ENCODE measurements at places on chromosomes 2 and 18. TPM values are rescaled to one million over a fixed set of nuclear protein-coding genes. Genes with fewer than 3 reads are reported as not detected.

GRCh38 chr2:225379856-225380255 is 19.7 kb upstream of the NYAP2 start:
- no peak overlapping the region for H3K4me3 ChIP-seq
- DNase-seq, result no peak
- no peaks in the 10 kb centered on the region for H3K36me3 ChIP-seq

DNA sequence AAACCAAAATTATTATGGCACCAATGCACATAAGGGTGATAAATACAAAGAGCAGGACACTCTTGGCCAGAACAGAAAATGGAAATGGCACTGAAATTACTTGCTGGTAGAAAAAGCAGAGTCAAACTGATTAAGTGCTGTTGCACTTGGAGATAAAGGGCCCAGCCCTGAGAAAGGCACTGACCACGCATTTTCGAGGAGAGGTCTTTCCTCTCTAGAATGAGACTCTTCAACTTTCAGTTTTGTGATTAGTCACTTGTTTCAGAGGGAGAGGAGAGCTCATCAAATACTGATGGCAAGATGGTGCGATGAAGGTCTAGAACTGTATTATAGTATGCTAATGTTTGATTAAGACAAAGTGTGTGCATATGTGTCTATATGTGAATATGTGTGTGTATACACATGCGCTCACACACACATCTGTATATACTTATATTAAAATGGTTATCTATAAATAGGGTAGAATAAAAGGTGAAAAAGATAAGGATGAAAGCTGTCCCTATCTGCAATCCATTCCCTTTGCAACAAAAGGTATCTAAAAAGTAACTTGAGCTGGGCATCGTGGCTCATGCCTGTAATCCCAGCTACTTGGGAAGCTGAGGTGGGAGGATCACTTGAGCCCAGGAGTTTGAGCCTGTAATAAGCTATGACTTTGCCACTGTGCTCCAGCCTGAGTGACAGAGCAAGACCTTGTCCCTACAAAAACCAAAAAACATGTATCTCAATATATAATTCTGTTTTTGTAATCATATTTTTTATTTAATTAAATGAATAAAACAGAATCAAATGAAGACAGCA is 48.8 kb upstream of the ZDBF2 start:
- DNase-seq, result no peak
- H3K27me3 ChIP-seq, result no peaks in the 10 kb centered on the region
- H3K27ac ChIP-seq, result no peak overlapping the region
- no peak overlapping the region for H3K4me3 ChIP-seq

MYCN gene
- 2.2 TPM for polyA plus RNA-seq

TDRD15 gene
- polyA plus RNA-seq, result not detected

ZC3H6 gene
- polyA plus RNA-seq, result 1.4 TPM

DNA sequence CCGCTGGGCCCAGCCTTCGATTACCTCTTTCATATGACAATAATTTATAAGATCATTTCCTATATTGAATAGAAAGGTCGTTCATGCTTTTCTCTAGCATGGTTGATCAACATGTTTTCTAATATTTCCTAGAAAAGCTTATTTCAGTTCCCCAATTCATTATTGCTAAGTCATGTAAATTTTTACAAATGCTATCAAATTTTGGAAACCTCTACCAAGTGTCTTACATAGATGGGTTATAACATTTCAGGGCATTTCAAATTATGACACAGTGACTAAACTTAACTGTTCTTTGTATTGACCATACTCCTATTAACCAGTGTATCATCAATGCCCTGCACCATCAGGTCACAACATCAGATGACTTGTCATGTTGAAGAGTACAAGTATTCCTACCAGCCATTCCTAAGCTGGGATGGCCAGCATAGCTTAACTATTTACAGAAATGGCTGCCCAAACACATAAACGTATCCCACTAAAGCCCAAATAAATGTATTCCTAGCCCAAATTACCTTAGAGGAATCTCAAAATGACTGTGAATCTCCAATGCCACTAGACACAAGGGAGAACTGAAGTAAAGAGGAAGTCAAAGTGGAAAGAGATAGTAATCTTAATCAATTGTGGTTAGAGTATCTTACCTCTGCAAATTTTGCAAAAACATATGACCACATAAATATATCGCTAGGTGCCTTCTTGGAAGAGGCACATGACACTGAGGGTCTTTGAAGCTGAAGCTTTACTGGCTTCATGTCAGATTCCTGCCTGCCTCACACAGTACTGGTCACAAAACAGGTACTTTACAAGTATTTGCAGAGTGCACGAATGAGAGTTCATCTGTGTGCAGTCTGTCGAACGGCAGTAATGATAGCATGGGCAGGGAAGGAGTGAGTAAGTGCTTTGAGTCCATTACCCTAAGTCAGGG is 87.3 kb upstream of the TLK1 start:
- no peaks in the 10 kb centered on the region for H3K27me3 ChIP-seq
- no peak overlapping the region for H3K4me3 ChIP-seq
- no peak overlapping the region for H3K27ac ChIP-seq
- no peaks in the 10 kb centered on the region for H3K36me3 ChIP-seq
- no peaks in the 10 kb centered on the region for H3K4me1 ChIP-seq

All from kidney (tissue), 22 donors.